ENCODE measurements at places on chromosomes 12 and 14.

DNA sequence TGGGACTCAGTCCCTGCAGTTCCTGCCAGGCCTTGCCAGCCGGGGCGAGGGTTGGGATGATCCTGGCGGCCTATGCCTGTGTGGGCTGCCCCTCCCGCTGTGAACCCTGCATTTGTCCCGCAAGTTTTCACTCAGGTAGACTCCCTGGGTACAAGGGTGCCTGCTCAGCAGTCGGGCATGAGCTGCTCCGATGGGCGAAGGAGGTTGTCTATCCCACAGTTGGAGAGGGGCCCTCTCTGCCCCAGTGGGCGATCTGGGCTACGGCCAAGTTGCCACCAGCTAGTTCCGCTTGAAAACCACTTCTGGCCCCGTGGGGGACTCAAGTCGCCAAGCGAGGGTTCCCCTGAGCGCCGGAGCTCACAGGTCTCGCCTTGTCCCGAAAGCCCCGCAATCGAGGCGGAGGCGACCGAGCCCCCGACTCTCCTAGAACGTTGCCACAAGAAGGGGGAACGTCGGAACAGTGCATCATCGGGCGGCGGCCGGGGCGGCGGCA is 365 bp upstream of the TPI1 start:
- DNase-seq = no peak

- no peak for DNase-seq
Measured at GRCh38 chr12:13210236-13211190, 14.0 kb downstream of the EMP1 start.

GRCh38 chr14:103524002-103524935 is 1.6 kb upstream of the CKB start:
- DNase-seq = no peak

GRCh38 chr12:104433061-104433460 is 23.7 kb upstream of the CHST11 start:
- DNase-seq = no peak

DNA sequence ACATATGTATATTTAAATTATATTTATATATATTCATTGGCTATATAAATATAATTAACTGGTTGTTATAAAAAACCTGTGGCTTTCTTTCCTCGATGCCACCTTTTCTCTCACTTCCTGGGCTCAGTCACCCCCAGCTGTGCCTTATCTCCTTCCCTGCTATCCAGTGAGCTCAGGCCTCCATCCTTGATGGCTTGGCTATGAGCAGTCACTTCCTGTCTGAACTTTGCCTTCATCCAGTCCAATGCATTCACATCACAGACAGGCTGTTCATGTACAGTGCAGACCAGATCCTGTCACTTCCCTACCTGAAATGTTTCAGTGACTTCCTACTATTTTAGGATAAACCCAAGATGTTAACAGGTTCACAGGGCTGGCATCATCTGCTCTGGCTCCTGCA is 115.3 kb upstream of the PRB2 start:
- no peak for DNase-seq

DNA sequence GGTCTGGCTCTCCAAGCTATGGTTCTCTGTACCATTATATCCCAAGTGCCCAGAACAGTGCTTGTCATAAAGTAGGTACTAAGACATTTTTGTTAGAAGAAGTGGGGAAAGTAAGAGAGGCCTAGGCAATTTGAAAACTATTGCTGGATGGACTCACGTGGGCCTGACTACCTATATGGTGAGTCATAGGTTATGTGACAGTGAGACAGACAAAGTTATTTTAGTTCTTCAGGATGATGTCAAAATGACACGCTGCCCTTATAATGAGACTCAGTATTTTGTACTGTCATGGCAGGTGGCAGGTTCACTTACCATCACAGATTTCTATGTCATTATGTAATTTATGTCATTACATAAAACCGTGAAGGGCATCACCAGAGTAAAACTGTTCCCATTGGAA is 53.1 kb downstream of the PARP11 start:
- no peak for DNase-seq

- no peak for DNase-seq
Measured at GRCh38 chr12:90672081-90672480, 282.9 kb downstream of the CCER1 start.

- DNase-seq = no peak
Measured at GRCh38 chr14:22549324-22549962, 39.6 kb downstream of the DAD1 start.

DNA sequence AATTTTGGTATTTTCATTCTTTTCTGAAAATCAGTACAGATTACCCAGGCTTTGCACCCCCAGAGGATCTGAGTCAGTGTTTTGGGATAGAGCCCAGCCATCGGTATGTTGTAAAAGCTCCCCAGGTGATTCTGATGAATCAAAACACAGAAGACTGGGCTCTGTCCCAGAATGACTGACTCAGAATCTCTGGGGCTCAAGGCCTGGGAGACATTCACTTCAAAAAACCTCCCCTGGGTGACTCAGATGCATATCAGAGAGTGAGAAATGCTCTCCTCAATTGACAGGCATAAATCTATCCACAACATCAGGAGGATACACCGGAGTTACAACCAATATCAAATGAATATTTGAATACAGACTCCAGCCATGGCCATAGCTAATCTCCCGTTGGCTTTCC is 32.6 kb downstream of the SLC35F4 start:
- no peak for DNase-seq

DNA sequence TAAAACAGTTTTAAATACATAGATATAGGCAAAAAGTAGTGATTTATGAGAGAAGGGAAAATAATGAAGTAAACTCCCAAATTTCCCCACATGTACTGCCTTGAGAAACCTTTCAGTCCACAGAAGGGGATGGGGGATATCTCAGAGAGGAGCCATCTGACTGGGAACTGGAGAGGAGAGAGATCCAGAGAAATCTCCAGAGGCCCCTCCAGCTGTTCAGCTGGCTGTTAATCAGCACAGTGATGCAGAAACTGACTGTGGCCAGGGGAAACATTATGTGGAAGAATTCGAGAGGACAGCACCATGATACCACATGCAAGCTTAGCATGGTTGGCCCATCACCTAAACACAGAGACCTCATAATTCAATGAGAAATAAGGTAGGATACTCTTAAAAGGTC is 1165.9 kb upstream of the TMEM132C start:
- DNase-seq = no peak

GRCh38 chr12:117912756-117913155 is 56.0 kb downstream of the KSR2 start:
- DNase-seq = no peak

All from germinal center (tissue), 1 donor.